ENCODE measurements at places on chromosomes 1 and 21. TPM values are rescaled to one million over a fixed set of nuclear protein-coding genes. Genes with fewer than 3 reads are reported as not detected.

- peak within 1 kb of the TSS; percentile 86 for H3K27ac ChIP-seq
- no peaks in the 10 kb centered on the region for H3K27me3 ChIP-seq
- H3K4me3 ChIP-seq = peak within 1 kb of the TSS; percentile 57
Observed at GRCh38 chr1:26067432-26067911, at the start of gene TRIM63. Gene TRIM63, minus strand, starts transcription at chr1:26067630. Its CDS starts 136 bp downstream, at chr1:26067494.

Gene VCAM1
- total RNA-seq = 6.4 TPM

Gene MRPL20
- total RNA-seq = 218 TPM

Gene STUM
- total RNA-seq = 0.70 TPM

All from right atrium auricular region (tissue), 2 donors.